ENCODE measurements at places on chromosomes 5 and 9.

GRCh38 chr9:113886026-113886369, 9.9 kb downstream of the ZNF618 start:
- no peak for DNase-seq

- no peak for DNase-seq
Observed at GRCh38 chr9:107000218-107000617, 137.3 kb downstream of the ZNF462 start.

- no peak for DNase-seq
Observed at GRCh38 chr5:160461378-160461777, 39.7 kb downstream of the PTTG1 start.

- DNase-seq = peak; percentile 8
Observed at GRCh38 chr5:116626272-116626723, 51.7 kb upstream of the SEMA6A start.

DNA sequence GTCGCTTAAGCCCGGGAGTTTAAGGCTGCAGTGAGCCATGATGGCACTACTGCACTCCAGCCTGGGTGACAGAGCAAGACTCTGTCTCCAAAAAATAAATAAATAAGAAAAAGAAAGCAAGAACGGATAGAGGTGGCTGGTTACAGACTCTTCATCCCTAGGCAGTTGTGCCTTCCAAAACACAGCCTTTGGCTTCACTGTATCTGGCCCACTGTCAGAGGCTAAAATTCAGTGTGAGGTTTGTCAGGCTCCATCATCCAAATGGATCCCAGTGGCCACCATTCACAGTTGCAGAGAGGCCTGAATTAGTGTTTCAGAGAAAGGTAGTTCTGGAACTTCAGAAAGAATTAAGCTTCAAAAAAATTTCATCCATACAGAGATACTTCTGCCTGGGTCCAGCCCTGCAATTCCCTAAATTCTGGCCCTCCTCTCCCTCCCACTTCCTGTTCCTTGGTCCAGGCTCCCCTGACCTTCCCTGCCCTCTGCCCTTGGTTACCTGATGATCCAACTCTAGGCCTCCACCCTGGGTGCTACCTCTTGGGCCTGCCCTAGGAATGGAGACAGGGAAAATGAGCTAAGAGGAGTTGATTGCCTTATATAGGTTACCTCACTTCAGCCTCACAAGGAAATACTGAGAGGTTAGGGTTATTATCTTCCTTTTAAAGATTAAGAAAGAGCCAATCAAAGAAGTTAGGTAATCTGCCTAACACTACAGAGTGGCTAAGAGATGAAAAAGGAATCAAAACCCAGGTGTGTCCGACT, 97.2 kb upstream of the SLC44A1 start:
- DNase-seq = no peak

DNA sequence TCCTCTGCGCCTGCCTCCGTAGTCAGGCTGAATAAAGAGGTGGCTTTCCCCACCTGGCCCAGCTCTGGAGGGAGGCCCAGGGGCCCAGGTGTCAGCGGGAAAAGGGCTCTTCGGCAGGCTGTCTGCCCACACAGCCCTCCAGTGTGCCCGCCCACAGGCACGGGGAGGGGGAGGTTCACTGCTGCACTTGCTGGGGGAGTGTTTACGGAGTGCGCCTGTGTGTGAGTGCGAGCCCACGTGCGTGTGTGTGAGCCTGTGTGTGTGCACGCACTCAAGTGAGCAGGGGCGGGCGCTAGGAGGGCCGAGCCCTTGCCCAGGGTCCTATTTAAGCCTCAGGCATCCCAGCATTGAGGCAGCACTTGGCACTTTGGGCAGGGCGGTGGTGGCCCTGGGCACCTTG, 10.9 kb downstream of the DNLZ start:
- no peak for DNase-seq

- no peak for DNase-seq
Observed at GRCh38 chr9:18906656-18907395, 126.2 kb downstream of the SAXO1 start.

GRCh38 chr5:88488561-88488960, 219.9 kb upstream of the TMEM161B start:
- no peak for DNase-seq

DNA sequence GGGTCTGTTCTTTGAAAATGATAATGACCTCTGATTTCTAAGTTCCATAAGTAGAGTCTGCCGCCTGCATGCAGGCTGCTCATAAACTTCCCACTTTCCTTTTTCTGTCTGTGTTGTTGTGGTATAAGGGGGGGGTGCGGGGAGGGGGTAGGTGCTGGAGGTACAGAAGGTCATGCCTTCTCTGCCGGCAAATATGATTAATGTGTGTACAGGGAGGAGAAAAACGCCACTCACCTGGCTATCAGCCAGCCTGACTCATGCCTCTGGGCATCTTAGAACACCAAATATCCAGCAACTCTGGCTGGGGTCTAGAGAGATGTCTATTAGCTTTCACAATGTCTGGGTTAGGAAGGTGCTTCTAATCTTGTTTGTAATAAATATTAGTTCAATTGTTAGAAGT, 128.3 kb downstream of the EFNA5 start:
- DNase-seq = peak; percentile 60

DNA sequence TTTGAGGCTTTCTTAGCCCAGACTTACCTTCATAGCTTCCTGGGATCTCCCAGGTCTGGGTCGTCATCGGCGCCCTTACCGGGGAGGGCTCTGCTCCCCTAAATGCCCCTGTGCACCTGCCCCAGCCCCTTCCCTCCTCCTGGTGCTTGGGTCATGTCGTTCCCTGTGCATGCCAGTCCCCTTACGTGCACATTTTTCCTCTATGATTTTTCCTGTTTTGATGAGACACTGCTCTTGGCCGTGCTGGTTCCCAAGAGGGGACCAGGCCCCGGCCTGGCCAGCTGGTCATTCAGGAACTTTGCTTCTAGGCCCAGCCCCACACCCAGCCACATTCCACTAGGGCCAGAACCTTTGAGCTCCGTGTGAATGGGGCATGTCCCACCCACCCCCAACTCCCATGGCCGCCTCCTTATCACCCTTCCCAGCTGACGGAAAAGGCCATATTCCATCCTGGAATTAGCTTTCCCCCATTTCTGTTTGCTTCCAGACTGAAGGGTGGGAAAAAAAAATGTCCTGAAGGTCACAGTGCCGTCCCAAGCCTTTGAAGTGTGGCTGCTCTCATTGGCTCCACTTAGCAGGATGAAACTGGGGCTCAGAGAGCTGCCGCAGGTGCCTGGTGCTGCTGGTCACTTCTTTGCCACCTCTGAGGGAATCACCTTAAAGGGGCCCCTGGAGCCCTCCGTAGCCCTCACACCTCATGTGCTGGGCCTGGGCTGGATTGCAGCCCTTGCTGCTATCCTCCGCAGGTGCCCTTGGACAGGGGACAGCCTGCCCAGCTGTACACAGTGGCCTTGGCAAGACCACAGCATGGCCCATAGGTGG, 25.1 kb downstream of the ERGIC1 start:
- DNase-seq = no peak

GRCh38 chr5:40409601-40410000, 270.1 kb upstream of the PTGER4 start:
- no peak for DNase-seq

GRCh38 chr9:70492319-70492777, 77.9 kb upstream of the KLF9 start:
- no peak for DNase-seq
